Substantia nigra (tissue), 51 donors: ENCODE measurements at places on chromosomes 5 and 9.
A peak's percentile ranks its signal among the peaks of the same experiment; 100 is the strongest.

GRCh38 chr9:29012911-29013310 is 1439.6 kb upstream of the C9orf72 start:
- DNase-seq = no peak

DNA sequence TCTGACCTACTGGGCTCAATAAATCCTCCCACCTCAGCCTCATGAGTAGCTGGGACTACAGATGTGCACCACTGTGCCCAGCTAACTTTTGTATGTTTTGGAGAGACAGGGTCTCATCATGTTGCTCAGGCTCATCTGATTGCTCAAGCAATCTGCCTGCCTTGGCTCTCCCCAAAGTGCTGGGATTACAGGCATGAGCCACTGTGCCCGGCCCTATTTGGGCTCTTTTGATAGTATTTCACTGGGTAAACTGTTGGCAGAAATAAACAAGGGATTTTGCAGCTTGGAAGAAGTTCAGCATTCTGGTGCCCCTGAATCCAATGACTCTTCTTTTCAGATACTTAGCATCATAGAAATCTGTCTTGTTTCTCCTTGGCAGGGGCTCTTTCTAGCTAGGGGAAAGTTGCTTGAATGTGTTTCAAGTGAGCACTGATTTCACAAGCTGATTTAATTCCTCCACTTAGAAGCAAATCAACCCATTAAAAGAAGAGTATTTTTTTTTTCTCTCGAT is 146.8 kb downstream of the PAPPA start:
- peak; percentile 9 for DNase-seq

DNA sequence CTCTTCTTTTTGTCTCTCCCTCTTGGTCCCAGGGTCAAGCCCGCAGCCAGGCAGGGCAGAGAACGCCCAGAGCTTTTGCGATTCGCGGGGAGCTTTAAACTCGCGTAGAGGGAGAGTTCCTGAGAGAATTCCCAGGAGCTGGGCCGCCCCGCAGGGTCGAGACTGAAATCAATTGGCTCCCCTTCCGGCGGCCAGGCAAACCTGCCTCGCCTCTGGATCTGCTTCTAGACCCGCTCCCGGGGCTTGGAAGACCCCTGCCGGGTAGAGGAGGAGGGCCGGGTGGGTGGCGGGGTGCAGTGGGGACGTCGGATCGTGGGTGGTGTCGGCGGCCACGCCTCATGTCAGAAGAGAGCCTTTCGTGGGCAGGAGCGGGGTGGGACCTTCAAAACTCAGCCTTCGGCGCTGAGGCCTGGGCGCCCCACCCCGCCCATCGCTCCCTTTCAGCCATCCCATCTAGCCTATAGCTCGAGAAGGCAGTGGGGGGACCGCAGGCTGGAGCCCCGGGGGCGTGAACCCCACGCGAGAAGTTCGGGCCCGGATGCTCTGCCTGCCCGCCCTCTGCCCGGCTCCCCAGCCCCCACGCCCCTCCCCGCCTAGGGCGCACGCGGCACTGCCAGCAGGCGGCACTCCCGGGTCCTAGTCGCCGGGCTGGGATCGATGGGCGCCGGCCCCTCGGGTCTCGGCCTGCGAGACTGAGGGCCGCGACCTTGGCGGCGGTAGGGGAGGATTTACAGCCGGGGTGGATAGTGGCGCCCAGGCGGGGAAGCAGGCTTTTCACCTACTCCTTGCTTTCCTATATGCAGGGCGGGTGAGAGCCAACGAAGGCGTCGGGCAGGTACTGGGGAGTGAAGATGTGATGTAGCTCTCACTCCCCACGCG is 6.1 kb downstream of the PRDM6 start:
- DNase-seq = no peak

- DNase-seq = no peak
Measured at GRCh38 chr9:93874242-93874641, 80.9 kb downstream of the BARX1 start.

DNA sequence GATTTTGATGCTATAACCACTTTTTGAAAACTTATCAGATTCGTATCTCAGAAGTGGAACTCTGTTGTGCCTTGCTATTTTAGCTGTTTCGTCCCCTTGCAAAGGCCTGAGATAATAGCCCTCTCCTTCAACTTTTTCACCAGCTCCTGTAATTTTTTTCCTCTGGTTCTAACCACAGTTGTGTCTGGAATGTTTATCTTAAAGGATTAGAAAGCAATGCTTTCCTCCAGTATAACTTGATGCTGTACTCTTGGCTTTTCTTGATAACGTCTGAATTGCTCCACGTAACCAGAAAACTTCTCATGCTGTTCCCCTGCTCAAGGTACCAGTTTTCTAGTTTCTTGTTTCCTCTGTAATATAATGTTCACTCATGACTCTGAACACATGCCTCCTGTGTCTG is 209.4 kb downstream of the DTWD2 start:
- no peak for DNase-seq

GRCh38 chr5:10627160-10627701 is 63.4 kb downstream of the ANKRD33B start:
- DNase-seq = no peak

- DNase-seq = no peak
Measured at GRCh38 chr5:143749581-143750205, 62.3 kb upstream of the HMHB1 start.

- no peak for DNase-seq
Measured at GRCh38 chr5:5289537-5289936, 132.9 kb upstream of the ICE1 start.

DNA sequence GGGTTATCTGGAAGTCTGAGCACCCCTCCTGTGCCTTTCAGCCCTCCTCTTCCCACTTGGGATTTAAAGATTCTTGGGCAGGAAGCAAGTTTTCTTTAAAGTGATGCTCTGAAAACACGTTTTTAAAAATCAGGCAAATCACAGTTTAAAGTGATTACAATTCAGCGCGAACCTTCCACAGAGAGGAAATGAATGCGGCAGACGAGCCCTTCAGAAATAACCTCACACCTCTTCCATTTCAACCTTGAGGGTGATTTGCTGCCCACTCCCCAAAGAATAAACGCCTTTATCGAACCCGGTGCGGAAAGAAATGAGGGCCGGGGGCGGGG is 2.3 kb upstream of the EFNA5 start:
- DNase-seq = no peak

DNA sequence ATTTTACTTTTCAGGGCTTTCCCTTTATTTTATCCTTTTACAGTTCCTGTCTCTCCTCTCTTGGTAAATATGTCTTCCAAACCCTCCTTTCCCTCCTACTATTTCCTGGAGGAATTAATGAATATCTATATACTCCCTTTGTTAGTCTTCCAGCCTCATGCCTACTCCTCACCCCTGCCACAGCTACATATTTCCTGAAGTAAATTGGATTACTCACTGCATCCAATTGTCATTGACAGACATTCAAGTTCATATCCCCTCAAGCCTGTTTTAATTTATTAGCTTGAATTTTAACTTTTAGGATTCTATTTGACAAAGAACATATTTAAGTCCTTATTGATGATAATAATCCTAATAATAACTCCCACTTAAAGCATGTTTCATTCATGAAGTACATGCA is 314.5 kb downstream of the TMEM161B start:
- DNase-seq = no peak

GRCh38 chr5:143036146-143036927 is 266.2 kb downstream of the ARHGAP26 start:
- no peak for DNase-seq

- peak; percentile 60 for DNase-seq
Measured at GRCh38 chr9:124659099-124659659, 111.9 kb downstream of the NR6A1 start.

DNA sequence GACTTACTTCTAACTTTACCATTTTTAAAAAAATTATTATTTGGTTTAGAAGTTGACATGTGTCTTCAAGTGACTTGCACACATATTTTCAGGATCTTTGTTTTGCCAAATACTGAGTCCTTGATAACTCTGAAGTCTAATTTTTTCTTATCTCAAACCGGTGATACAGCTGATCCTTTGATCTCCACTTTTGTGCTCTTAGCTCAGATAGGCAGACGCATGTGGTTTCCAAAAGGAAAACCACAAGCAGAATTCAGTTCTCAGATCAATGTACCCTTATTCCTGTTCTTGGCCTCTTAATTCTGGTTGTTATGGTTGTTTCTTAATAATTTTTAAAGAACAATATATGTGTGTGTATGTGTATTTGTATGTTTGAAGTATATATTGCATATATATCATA is 238.3 kb upstream of the EDIL3 start:
- no peak for DNase-seq

DNA sequence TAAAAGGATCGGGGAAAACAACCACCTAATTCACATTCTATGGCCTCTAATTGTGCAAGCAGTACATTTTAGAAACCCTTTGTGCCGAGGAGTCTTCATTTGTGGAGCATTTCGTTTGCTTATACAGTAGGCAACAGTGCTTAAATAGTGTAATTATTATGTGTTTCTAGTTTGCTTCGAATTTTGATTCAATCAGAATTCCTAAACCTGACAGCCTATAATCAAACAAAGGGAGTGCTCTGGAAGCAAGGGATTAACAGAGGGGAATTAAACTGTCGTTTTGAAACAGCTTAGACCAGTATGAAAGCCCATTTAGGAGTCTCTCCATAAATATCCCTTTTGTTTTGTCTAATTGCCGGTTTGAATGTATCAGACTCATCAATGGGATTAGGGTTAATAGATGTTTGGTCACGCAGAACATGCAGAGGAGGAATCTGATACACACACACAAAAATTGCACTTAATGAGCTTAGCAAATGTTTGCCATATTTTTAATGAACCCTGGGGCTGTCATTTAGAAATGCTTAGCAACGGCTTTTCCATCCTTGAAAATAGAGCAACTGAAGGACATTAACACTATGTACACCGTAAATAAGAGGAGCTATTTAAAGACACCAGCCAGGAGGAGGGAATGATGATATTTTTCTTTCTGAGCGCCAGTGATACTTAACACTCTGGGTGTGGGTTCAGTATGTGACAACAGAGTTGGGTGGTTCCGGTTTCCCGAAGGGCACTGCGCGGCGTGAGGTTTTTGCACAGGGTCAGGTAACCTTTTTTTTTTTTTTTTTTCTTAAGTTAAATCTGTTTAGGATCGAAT is 404.7 kb downstream of the TLE4 start:
- DNase-seq = no peak

DNA sequence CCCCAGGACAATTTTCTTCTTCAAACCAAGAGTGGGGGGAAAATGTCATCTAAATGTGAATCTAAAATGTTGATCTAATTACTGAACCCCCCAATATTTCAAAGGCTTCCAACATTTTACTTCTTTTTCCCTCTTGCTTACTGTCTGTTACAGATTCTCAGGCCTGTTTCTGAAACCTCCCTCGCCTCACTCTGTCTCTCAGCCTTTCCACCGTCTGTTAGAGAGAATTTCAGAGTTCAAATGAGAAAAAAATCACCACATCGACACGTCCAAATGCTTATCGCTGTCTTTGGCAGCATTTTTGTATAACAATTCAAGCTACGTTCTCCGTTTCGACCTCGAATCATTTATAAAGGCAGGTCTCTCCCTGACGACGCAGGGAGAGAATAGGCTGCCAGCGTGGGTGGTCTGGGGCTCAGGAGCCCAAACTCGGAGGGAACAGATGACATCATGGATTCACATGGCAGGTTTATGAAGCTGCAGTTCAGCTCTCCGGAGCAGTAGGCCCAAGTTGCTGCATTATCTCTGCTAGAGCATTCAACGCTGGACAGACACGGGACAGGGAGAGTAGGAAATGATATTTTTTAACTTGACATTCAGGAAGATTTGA is 139.8 kb downstream of the GAS1 start:
- DNase-seq = no peak

- DNase-seq = no peak
Measured at GRCh38 chr5:135149956-135150723, 116.1 kb upstream of the PITX1 start.

GRCh38 chr9:79477955-79478771 is 93.6 kb upstream of the TLE4 start:
- DNase-seq = peak; percentile 54

DNA sequence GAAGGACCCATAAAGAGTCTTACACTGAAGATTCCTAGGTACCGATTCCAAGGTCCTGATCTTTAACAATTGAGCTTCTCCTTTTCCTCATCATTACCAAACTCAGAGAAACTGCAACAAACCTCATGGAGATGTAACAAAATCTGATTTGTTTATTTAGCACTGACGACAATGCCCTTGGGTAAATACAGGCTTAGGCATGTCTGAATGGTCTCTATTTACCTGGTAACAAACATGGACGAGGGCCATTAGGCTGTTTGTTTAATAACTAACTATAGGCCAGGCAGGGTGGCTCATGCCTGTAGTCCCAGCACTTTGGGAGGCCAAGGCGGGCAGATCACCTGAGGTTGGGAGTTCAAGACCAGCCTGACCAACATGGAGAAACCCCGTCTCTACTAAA is 333.3 kb downstream of the AGTPBP1 start:
- no peak for DNase-seq

GRCh38 chr5:51829230-51829629 is 446.0 kb downstream of the ISL1 start:
- DNase-seq = no peak

DNA sequence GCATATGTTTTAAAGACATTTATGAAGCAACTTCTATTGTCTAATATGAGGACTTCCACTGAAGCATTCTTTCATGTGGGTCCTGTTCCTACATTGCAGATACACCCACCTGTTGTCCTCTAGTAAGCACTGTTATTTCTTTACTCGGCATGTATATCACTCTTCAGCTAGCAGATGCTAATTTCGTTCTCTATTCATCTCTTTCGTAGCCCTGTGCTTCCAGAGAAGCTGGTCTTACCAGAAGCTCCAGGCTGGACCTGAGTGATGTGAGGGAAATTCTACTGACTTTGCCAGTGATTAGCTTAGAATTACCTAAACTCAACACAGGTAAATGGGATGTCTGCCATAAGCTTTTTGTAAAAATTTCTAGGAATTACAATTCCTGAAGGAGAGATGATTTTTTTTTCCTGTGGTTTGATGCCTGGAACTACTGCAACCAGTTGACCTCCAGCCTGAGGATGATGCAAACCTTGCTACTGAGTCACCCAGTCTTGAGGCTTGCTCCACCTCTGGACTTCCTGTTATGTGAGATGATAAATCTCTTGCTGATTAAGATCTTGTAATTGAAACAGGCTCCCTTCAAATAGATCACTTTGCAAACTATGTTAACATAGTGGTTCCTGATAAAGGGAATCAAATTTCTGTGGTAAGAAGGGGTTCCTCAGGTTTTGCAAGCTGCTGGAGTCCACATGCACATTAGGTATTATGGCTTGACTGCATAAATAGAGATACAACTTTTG is 52.2 kb upstream of the SPINK5 start:
- no peak for DNase-seq

- no peak for DNase-seq
Measured at GRCh38 chr9:124266139-124266825, 8.5 kb downstream of the NEK6 start.

DNA sequence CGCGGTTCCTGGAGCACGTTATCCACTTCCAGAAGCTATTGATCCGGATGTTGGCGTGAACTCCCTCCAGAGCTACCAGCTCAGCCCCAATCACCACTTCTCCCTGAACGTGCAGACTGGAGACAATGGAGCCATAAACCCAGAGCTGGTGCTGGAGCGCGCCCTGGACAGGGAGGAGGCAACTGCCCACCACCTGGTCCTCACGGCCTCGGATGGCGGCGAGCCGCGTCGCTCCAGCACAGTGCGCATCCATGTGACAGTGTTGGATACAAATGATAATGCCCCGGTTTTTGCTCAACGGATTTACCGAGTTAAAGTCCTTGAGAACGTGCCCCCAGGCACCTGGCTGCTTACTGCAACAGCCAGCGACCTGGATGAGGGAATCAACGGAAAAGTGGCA is 809 bp downstream of the PCDHGA9 start:
- DNase-seq = no peak

GRCh38 chr5:117107859-117108258 is 533.2 kb upstream of the SEMA6A start:
- DNase-seq = no peak
